ENCODE measurements at places on chromosomes 6 and 20.

DNA sequence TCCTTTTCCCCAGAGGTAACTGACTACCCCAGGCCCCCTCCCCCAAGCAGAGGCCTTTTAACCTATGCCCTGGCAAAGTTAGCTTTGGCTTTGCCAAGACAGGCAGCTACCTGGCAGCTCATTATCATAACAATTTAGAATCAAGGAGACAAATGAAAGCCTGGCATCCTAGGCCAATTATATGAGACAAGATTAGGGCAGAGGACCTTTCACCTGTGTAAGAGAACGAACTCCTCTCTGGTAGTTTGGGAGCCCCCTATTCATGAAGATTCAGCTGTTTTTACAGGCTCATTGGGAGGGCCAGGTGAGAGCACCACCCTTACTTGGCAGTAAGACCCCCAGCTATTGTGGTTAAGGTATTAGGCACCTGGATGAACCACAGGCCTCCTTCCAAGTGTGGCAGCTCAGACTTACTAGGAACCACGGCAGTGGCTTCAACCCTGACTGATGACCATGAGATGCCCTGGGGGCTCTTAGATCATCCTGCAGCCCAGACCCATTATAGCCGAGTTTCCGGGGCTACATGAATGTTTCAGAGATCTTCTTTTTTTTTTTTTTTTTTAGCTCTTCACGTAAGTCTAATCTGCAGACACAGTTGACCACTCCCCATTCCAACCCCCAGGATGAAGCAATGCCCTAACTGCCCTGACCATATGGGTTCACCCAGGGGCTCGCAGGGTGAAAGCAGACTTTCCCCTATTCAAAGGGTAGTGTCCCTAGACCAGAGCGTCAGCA, 56.2 kb downstream of the RAB44 start:
- peak overlapping the region; percentile 93 for H3K27ac ChIP-seq
- peaks cover 59% of the 10 kb centered on the region for H3K4me1 ChIP-seq
- peak overlapping the region; percentile 9 for H3K4me3 ChIP-seq
- H3K27me3 ChIP-seq = no peaks in the 10 kb centered on the region

DNA sequence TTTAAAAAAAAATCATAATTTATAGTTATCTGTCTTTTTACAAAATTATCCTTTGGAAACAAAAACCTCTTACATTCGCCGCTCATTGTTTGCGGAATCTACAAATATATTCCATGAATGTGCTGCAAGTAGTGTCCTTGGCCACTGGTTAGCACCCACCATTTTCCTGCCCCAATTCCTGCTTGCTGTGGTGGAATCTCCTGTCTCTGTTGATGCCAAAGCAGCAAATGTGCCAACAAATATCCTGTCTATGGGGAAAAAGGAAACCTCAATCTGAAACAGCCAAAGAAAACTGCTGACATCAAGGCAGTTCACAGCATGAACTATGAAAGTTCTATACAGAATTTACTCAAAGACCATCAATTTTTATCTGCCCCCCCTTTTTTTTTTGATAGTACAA, 603.6 kb downstream of the COL12A1 start:
- no peak overlapping the region for H3K27ac ChIP-seq
- no peak for DNase-seq
- H3K4me1 ChIP-seq = no peaks in the 10 kb centered on the region

- H3K4me3 ChIP-seq = no peak overlapping the region
- H3K27me3 ChIP-seq = no peaks in the 10 kb centered on the region
- no peak for DNase-seq
- H3K4me1 ChIP-seq = peaks cover 26% of the 10 kb centered on the region
- H3K27ac ChIP-seq = no peak overlapping the region
Measured at GRCh38 chr6:43009124-43009523, 4.6 kb downstream of the MEA1 start.

- no peak within 1 kb of the TSS for H3K27ac ChIP-seq
- peak within 1 kb of the TSS; percentile 27 for H3K4me3 ChIP-seq
- DNase-seq = no peak
- H3K27me3 ChIP-seq = peaks cover 40% of the 10 kb centered on the region
- no peaks in the 10 kb centered on the region for H3K36me3 ChIP-seq
Measured at GRCh38 chr6:151493804-151494234, at the start of gene CCDC170. Gene CCDC170, plus strand, starts transcription at chr6:151494017. Its CDS starts 112 bp downstream, at chr6:151494129.

DNA sequence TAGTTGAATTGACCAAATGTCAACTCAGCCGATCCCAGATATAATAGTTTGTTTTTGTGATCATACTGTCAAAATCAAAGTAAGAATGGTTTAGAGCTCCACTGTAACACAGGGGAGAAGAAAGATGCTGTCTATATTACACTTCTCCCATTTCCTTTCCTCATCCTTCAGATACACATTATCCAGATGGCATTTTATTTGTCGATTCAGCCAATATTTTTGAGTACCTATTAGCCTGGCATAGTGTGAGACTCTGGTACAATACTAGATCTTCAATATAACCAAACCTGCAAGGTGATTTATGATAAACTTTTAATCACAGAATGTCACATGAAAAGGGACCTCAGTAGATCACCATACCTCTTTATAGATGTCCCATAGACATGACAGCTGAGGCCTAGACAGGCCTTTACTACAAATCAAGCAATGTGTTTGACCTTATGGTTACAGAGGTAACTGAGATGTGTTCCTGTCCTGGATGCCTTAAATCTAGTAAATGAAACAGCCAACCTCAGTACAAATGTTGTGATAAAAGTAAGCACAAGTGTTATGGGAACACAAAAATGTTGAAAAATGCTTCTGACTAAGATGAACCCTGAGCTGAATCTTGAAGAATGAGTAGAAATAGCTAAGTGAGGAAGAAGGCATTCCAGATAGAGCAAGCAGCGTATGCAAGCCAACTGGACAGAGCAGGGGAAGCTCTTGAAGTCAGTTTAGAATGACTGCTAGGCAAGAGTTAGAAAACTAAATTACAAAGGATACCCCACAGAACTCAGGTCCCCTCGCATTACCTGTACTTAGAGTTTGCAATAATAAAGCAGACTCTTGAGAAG, 1.9 kb downstream of the FBXO9 start:
- no peak for DNase-seq
- peak overlapping the region; percentile 38 for H3K27ac ChIP-seq
- H3K36me3 ChIP-seq = peaks cover 11% of the 10 kb centered on the region
- no peaks in the 10 kb centered on the region for H3K27me3 ChIP-seq
- peaks cover 26% of the 10 kb centered on the region for H3K4me1 ChIP-seq
- peak overlapping the region; percentile 89 for H3K4me3 ChIP-seq

GRCh38 chr6:130968476-130968875, 94.6 kb downstream of the EPB41L2 start:
- H3K27ac ChIP-seq = no peak overlapping the region
- no peak for DNase-seq
- H3K4me1 ChIP-seq = no peaks in the 10 kb centered on the region
- no peak overlapping the region for H3K4me3 ChIP-seq
- H3K27me3 ChIP-seq = no peaks in the 10 kb centered on the region

- H3K36me3 ChIP-seq = no peaks in the 10 kb centered on the region
- no peak for DNase-seq
- no peak overlapping the region for H3K27ac ChIP-seq
- peaks cover 43% of the 10 kb centered on the region for H3K27me3 ChIP-seq
Measured at GRCh38 chr20:52922436-52922835, 49.7 kb upstream of the TSHZ2 start.

- H3K27me3 ChIP-seq = peaks cover 73% of the 10 kb centered on the region
- DNase-seq = no peak
- no peak overlapping the region for H3K4me3 ChIP-seq
- no peaks in the 10 kb centered on the region for H3K4me1 ChIP-seq
- no peak overlapping the region for H3K27ac ChIP-seq
Measured at GRCh38 chr6:169296170-169296569, 42.5 kb upstream of the THBS2 start.

- H3K27ac ChIP-seq = no peak overlapping the region
- H3K27me3 ChIP-seq = no peaks in the 10 kb centered on the region
- no peaks in the 10 kb centered on the region for H3K36me3 ChIP-seq
- no peak for DNase-seq
- no peaks in the 10 kb centered on the region for H3K4me1 ChIP-seq
- H3K4me3 ChIP-seq = no peak overlapping the region
Measured at GRCh38 chr6:63897952-63898351, 262.4 kb downstream of the PHF3 start.

GRCh38 chr6:44237021-44237812, 9.7 kb upstream of the HSP90AB1 start:
- H3K4me1 ChIP-seq = peaks cover 12% of the 10 kb centered on the region
- DNase-seq = peak; percentile 53
- no peaks in the 10 kb centered on the region for H3K27me3 ChIP-seq
- H3K36me3 ChIP-seq = peaks cover 4% of the 10 kb centered on the region

GRCh38 chr6:44960898-44961297, 367.2 kb upstream of the RUNX2 start:
- no peak overlapping the region for H3K4me3 ChIP-seq
- no peak for DNase-seq
- peaks cover 4% of the 10 kb centered on the region for H3K4me1 ChIP-seq
- no peak overlapping the region for H3K27ac ChIP-seq
- no peaks in the 10 kb centered on the region for H3K36me3 ChIP-seq

GRCh38 chr6:91695221-91695620, 1108.3 kb upstream of the MAP3K7 start:
- DNase-seq = no peak
- no peaks in the 10 kb centered on the region for H3K36me3 ChIP-seq
- no peaks in the 10 kb centered on the region for H3K4me1 ChIP-seq
- H3K27me3 ChIP-seq = no peaks in the 10 kb centered on the region
- H3K4me3 ChIP-seq = no peak overlapping the region
- no peak overlapping the region for H3K27ac ChIP-seq

GRCh38 chr6:29995340-29995777, 53.0 kb downstream of the HLA-A start:
- peaks cover 17% of the 10 kb centered on the region for H3K27me3 ChIP-seq
- H3K27ac ChIP-seq = no peak overlapping the region
- no peak for DNase-seq
- peaks cover 10% of the 10 kb centered on the region for H3K4me1 ChIP-seq
- H3K4me3 ChIP-seq = no peak overlapping the region

DNA sequence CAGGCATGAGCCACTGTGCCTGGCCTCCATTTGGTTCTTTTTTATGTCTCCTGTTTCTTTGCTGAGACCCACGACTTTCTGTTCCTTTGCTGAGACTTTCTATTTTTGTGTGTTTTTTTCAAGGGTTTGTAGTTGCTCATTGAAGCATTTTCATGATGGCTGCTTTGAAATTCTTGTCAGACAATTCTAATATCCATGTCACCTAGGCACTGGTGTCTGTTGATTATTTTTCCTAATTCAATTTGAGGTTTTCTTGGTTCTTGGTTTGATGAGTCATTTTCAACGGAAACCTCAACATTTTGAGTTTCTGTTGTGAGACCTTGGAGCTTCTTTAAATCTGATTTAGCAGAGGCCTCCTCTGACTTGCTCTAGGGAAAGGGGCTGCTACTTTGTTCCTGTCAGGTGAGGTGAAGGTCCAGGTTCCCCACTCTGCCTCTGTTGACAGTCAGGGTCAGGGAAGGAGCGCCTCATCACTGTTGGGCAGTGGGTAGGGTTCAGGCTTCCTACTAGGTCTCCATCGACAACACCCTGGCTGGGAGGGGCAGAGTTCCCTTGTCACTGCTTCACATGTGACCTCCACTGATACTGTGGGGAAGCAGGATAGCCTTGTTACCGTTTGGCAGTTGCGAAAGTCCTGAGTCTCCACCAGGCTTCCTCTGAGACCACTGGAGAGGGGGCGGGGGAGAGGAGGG, 67.2 kb upstream of the RNF24 start:
- peak; percentile 24 for DNase-seq
- peak overlapping the region; percentile 87 for H3K27ac ChIP-seq
- H3K27me3 ChIP-seq = no peaks in the 10 kb centered on the region
- H3K4me3 ChIP-seq = peak overlapping the region; percentile 51
- H3K4me1 ChIP-seq = peaks cover 26% of the 10 kb centered on the region
- H3K36me3 ChIP-seq = peaks cover 6% of the 10 kb centered on the region
